Smooth muscle cell of the pulmonary artery (primary cell): ENCODE measurements at places on chromosomes 2 and 18. TPM values are rescaled to one million over a fixed set of nuclear protein-coding genes. Genes with fewer than 3 reads are reported as not detected.

MDH1 gene
- total RNA-seq, result 126 and 145 TPM in 2 replicates

TANC1 gene
- total RNA-seq, result 40.1 and 44.3 TPM in 2 replicates

ITGB6 gene
- total RNA-seq, result 0.07 and 0.40 TPM in 2 replicates

RGPD6 gene
- total RNA-seq, result 24.3 and 25.7 TPM in 2 replicates

TRIM54 gene
- total RNA-seq, result 0.10 TPM in 1 of 2 replicates, not detected in the other

PJVK gene
- total RNA-seq, result 1.2 and 2.5 TPM in 2 replicates

COBLL1 gene
- total RNA-seq, result 13.3 and 16.1 TPM in 2 replicates

KCNJ13 gene
- not detected in 2 replicates for total RNA-seq

RNU2-63P gene
- not detected in 2 replicates for total RNA-seq

MOGAT1 gene
- total RNA-seq, result not detected in 2 replicates

TLX2 gene
- not detected in 2 replicates for total RNA-seq

CACNB4 gene
- 2.0 and 10.8 TPM in 2 replicates for total RNA-seq

CENPA gene
- total RNA-seq, result 1.5 and 2.7 TPM in 2 replicates

CD226 gene
- total RNA-seq, result 0.46 and 0.69 TPM in 2 replicates

FAM228A gene
- total RNA-seq, result 0.72 and 3.2 TPM in 2 replicates

CAPN14 gene
- 0.23 and 0.26 TPM in 2 replicates for total RNA-seq

BOK gene
- total RNA-seq, result 13.4 and 14.5 TPM in 2 replicates

UGT1A4 gene
- total RNA-seq, result not detected in 2 replicates

G6PC2 gene
- not detected in 2 replicates for total RNA-seq

KLHL41 gene
- 0.56 and 0.72 TPM in 2 replicates for total RNA-seq
